ENCODE measurements at places on chromosomes 4 and X. TPM values are rescaled to one million over a fixed set of nuclear protein-coding genes. Genes with fewer than 3 reads are reported as not detected.

DOCK11 gene
- 45.5 TPM for total RNA-seq

TRO gene
- total RNA-seq, result 2.3 TPM

DNA sequence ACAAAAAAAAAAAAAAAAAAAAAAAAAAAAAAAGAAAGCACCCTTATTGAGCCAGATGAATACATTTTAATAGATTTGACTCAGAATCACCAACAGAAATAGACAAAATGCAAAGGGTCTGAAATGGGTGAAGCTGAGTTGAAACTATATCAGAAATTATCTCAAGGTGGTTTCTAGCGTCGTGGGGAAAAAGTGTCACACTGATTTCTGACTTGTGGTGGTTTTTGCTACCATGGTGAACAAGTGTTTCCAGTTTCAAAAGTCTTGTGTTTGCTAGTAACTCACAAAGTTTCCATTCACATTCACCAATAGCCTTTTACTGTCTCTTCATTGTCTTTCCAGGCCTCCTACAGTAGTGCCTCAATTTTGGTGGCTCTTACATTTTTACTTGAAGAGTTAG lies 135.5 kb downstream of the ARHGAP24 start:
- peak; percentile 59 for ATAC-seq

DNA sequence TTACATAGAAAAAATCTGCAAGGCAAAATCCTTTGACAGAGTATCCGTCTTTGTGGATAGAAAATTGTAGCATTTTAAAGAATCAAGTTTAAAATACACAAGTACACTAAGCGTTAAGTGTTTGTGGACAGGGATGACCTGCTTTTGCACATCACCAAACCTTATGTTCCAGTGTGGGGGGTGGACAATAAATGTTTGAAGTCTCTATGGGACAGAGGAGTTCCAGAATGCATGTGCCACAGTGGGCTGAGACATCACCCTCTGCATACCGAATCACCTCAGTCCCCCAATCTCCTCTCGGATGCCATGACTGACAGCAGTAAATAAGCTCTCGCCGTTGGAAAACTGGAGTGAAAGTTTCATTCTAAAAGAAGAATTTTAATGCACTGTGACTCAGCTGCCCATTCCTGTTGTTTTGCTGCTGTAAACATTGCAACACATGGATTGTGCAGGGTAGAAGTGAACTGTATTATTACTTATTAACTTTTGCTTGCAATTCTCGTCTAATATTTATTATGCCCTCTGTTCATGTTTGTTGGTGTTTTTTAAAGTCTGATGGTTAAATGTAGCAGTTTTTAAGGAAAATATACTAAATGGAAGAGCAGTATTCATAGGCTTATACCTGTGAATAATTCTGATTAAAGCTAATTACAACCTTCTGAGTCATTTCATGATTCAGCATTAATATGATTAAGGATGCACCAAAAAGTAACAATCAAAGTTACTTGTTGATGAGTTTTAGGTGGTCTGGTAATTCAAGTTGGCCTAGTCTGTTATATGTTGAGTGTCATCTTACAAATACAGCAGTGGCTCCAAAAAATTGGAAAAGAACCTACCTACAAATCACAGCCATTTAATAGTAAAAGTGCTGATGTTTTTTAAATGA lies 24.0 kb downstream of the CDKN2AIP start:
- no peak for ATAC-seq

GRCh38 chr4:116636917-116637316 lies 448.5 kb downstream of the TRAM1L1 start:
- no peak for ATAC-seq

DCAF8L2 gene
- not detected for total RNA-seq

GRCh38 chrX:139828033-139828432 lies 104.8 kb downstream of the ATP11C start:
- no peak for ATAC-seq

DNA sequence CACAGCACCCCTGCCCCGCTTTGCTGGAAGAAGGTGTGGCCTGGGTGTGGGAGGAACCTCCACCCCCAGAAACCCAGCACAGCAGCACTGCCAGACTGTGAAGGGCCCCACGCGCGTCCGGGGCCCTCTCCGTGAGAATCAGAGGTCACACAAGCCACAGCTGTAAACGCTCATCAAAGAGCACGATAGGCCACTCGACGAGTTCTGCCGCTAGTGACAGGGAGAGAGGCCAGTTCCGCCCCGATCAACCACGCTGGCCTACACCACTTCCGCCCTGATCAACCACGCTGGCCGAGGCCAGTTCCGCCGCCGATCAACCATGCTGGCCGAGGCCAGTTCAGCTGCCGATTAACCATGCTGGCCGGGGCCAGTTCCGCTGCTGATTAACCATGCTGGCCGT lies 25.9 kb upstream of the ADRA2C start:
- no peak for ATAC-seq

DGKK gene
- total RNA-seq, result not detected

SHISA3 gene
- total RNA-seq, result not detected

TIGD4 gene
- total RNA-seq, result not detected

DNA sequence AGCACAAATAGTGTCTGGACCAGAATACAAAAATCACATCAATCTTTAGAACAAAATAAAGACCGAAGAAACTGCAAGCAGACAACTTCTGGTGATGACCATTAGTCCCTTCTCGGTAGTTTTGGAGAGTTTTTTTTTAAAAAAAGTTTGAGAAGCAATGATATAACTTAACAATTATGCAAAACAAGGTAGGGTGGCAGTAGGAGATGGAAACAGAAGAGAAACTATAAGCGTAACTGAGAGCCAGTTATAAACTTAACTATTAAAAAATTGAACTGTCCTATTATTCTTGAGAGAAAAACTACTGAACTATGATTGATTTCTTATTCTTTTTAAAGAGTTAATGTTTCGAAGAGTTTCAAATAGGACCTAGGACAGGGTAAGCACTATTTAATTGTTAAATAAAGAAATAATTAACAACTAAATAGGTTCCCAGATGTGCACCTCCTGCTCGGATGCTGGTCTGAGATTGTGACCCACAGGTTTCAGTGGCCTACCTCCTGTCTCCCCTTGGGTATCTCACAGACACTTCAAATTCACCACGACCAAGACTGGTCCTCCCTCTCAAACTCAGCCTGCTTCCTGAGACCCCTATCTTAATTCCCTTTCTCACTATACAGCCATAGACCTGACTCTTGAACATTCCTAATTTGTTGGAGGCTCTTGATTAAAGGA lies 81.3 kb downstream of the LEF1 start:
- no peak for ATAC-seq

SSX1 gene
- total RNA-seq, result not detected

GRCh38 chr4:105350859-105351490 lies 122.9 kb downstream of the PPA2 start:
- ATAC-seq, result peak; percentile 43

- ATAC-seq, result no peak
Observed at GRCh38 chr4:143202824-143203223, 18.1 kb downstream of the USP38 start.

GRCh38 chr4:155999725-156000124 lies 46.1 kb upstream of the CTSO start:
- no peak for ATAC-seq

- ATAC-seq, result no peak
Observed at GRCh38 chr4:138236037-138236436, 6.1 kb downstream of the SLC7A11 start.

DNA sequence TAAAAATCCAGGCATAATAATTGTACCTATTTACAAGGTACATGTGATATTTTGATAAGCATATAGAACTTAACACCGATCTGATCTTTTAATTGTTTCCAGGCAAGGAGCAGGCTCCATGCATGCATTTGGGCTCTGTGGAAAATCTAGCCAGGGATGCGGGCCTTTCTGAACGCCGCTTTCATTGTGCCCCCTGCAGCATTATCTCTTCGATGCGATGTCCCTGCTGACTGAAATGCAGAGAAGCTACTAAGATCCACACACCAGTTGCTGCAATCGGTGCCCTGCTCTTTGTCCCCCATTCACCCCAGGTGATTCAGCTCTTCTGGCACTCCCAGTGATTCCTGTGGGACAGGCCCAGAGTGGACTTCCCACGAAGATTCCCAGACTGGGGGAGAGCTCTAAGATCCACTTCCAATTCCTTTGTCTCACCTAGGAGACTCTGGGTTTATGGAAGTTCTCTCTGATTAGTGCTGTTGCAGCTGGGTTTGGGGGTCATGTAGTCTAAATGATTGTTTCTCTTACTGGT lies 254.3 kb upstream of the AGA start:
- no peak for ATAC-seq

COX18 gene
- total RNA-seq, result 22.2 TPM

TET2 gene
- 87.4 TPM for total RNA-seq

DNA sequence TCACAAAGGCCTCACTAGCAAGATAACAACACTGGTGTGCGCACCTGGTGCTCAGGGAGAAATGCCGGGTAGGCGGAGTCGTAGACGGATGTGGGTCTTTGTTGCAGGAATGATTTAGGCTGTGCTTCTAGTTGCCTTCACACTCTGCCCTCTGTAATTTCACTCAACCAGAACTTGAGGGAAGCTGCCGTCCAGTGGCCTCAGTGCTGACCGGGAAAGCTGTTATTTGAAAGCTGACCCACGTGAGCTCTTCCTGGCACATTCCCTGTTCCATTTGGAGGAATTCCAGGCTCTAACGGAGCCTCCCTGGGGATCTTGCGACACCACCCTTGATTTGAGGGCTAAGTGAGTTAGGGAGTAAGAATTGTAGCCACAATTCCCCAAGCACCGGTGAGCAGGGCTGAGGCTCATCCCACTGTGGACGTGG lies 15.9 kb downstream of the SH3TC1 start:
- ATAC-seq, result no peak

- no peak for ATAC-seq
Observed at GRCh38 chr4:179116011-179116410, 1673.8 kb upstream of the AGA start.

GRCh38 chr4:81404294-81404693 lies 67.4 kb downstream of the RASGEF1B start:
- ATAC-seq, result no peak

DNA sequence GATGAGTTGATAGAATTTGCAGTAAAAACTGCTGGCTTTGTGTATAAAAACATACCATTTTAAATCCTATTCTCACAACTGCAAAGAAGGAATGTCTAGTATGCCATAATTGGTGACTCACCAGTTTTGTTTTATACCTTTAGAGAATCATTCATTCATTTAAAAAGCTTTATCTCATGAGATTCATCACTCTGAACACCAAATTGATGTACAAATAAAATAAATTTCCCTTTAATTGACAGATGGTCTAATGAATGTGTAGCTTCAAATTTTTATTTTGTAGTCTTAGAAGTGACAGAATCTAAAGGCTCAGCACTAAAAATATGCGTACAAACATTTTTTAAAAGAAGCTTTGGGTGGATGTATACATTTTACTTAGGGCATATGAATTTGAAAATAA lies 492.5 kb downstream of the GALNTL6 start:
- ATAC-seq, result no peak

GRCh38 chrX:2709556-2709955 lies 18.5 kb downstream of the CD99 start:
- ATAC-seq, result no peak

DNA sequence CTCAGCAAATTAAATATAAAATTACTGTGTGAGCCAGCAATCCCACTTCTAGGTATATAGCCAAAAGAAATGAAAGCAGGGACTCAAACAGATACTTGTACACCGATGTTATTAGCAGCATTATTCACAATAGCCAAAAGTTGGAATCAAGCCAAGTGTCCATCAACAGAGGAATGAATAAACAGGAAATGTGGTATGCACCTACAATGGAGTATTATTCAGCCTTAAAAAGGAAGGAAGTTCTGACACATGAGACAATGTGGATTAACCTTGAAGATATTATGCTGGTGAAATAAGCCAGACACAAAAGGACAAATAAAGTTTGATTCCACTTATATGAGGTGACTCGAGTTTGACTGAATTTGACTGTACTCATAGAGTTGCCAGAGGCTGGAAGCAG lies 108.3 kb upstream of the DUSP21 start:
- ATAC-seq, result no peak

BCAP31 gene
- total RNA-seq, result 115 TPM

DNA sequence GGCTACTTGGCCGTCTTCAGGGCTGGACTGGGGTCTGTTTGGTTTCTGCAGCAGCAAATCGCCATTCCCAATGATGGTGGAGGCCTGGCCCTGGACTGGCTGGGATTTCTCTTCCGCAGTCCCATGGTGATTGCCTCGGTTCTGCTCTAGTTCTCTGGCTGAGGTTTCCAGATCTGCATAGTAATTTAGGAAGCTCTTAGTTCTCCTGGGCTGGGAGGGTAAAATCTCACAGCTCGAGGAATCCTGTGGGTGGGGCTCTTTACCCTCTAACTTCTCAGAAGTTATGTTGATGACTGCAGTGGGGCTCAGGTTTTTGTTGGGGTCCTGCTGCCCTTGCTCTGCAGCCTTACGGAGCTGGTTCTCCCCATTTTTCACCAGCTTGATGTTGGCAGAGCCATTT lies 200.6 kb downstream of the APBB2 start:
- ATAC-seq, result no peak

EPHA5 gene
- not detected for total RNA-seq

TLR3 gene
- total RNA-seq, result 0.32 TPM

CCKAR gene
- not detected for total RNA-seq

GRCh38 chr4:73704314-73705055 lies 35.9 kb upstream of the CXCL8 start:
- ATAC-seq, result no peak
